ENCODE measurements at places on chromosomes 13 and 19.
A peak's percentile ranks its signal among the peaks of the same experiment; 100 is the strongest.

- peak; percentile 89 for DNase-seq
Measured at GRCh38 chr19:11446652-11447301, 11.3 kb downstream of the PRKCSH start.

DNA sequence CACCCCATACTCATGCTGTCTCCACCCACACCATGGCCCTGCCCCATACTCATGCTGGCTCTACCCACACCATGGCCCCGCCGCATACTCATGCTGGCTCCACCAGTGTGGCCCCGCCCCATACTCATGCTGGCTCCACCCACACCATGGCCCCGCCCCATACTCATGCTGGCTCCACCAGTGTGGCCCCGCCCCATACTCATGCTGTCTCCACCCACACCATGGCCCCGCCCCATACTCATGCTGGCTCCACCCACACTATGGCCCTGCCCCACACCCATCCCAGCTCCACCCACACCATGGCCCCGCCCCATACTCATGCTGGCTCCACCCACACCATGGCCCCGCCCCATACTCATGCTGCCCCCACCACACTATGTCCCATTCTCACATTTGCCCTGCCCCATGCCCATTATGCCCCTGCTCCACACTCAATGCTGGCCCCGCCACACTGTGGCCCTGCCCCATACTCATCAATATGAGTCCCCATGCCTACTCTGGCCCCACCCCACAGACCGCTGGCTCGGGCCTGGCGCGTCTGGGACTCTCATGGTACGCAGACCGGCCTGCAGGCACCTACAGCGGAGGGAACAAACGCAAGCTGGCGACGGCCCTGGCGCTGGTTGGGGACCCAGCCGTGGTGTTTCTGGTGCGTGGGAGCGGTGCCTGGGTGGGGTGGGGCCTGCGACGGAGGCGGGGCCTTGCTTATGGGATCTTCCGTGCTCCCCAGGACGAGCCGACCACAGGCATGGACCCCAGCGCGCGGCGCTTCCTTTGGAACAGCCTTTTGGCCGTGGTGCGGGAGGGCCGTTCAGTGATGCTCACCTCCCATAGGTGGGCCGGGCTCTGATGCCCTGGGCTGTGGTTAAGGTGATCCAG lies 3.7 kb upstream of the ARHGAP45 start:
- DNase-seq = no peak

- no peak for DNase-seq
Measured at GRCh38 chr13:65959305-65959704, 1270.8 kb downstream of the PCDH9 start.

GRCh38 chr13:40653527-40654318 lies 12.7 kb downstream of the FOXO1 start:
- no peak for DNase-seq

DNA sequence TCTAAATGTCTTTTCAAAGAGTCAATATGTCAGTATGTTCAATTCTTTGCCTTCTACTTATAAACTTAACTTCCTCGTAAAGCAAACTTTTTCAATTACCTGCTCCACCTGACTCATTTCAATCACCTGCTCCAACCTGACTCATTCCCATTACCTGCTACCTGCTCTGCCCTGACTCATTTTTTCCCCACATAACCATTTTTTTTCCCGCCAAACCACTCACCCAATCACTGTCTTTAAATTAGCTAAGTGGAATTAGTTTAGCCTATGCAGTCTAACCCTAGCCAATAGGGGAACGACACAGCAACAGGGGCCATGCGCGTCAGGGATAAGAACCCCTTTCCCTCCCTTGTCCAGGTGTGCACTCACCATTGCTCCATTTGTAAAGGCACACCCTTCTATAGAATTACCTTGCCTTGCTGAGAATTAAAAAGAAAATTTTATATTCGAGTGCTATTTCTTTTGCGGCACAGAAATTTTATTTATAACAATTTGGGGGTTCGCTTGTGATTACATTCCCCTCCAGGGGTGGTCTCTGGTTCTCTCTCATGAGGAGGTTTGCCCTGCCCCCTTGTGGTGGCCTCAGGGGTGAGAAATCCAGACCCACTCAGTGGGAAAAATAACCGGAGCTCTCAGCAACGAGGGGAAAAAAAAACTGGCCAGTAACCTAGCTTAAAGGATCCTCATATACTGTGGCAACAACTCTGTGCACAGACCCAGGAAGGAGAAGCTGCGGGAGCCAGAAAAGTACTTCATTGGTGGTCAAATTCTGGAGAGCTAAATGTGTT lies 193.1 kb downstream of the ZNF486 start:
- DNase-seq = no peak

GRCh38 chr19:35959040-35959967 lies 23.1 kb downstream of the LRFN3 start:
- DNase-seq = no peak

DNA sequence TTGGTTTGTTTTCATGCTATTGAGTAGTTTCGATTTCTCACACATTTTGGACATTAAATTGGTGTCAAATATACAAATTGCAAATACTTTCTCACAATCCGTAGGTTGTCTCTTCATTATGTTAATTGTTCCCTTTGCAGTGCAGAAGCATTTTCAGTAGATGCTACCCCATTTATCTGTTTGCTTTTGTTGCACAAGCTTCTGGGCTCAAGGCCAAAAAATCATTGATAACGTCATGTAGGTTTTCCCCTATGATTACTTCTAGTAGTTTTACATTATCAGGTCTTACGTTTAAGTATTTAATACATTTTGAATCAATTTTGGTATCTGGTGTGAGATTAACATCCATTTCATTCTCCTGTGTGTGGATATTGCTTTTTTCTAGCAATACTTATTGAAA lies 14.0 kb upstream of the ZNF347 start:
- DNase-seq = no peak

GRCh38 chr13:112657850-112658445 lies 31.9 kb upstream of the ATP11A start:
- no peak for DNase-seq

GRCh38 chr19:5929625-5930024 lies 15.6 kb downstream of the CAPS start:
- no peak for DNase-seq

GRCh38 chr19:56966225-56966696 lies 125.7 kb upstream of the PEG3 start:
- DNase-seq = no peak

- DNase-seq = no peak
Measured at GRCh38 chr19:13146763-13147563, 3.2 kb downstream of the STX10 start.

DNA sequence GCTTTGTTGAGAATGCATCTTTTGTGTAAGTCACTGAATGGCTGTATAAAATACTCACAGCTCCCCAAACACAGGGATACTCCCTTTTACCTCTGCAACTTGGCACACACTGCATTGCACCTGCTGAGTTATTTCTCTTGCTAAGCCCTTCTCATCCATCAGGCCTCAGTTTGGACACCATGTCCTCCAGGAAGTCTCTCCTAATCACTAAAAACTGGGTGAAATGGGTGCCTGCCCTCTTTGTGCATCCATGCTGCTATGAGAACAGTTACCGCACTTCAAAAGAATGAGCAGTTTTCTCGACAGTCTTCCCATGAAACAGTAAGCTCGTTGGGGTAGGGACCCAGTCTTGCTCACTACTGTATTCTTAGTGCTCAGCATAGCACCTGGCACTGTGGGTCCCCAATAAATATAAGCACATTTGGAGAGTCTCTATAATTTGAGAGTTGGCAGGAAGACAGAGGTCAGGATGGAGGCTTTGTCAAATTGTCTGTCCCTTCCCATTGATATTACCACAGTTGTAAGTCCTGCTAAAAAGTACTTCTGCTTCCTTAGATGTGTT lies 4.6 kb upstream of the SLC25A30 start:
- DNase-seq = no peak

GRCh38 chr13:24737042-24737441 lies 26.9 kb upstream of the RNF17 start:
- no peak for DNase-seq

DNA sequence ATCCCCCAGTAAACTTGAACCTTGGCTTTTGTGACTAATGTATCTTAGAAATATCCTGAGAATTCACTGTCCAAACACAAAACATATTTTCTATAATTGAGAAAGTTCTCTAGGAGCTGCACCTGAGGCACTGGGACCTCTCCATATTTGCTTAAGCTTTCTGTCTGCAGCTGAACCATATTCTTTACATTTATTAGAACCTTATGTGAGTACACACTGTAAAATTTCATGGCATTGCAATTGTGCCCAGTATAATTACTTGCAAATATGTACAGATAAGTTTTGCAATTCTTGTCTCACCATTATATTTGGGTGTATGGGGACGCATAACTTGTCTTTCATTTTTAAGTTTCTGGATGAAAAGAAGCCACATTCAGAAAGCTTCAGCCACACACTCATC lies 280.7 kb upstream of the KLHL1 start:
- no peak for DNase-seq

DNA sequence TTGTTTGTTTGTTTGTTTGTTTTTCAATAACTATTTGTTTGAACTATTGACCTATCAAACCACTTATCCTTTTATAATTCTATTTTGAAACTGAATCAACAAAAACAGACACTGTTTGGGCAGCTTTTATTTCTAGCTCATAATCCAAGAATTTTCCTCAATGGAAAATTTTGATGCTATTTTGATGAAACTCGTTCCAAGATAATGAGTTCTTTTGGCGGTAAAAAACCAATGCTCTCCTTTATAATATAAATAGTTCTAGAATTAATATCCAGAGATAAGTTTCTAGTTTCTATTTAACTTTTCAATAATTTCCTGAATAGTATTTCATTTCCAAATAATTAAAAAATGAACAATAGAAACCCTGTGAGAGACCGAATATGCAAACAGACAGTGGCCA lies 146.5 kb upstream of the EDNRB start:
- no peak for DNase-seq

DNA sequence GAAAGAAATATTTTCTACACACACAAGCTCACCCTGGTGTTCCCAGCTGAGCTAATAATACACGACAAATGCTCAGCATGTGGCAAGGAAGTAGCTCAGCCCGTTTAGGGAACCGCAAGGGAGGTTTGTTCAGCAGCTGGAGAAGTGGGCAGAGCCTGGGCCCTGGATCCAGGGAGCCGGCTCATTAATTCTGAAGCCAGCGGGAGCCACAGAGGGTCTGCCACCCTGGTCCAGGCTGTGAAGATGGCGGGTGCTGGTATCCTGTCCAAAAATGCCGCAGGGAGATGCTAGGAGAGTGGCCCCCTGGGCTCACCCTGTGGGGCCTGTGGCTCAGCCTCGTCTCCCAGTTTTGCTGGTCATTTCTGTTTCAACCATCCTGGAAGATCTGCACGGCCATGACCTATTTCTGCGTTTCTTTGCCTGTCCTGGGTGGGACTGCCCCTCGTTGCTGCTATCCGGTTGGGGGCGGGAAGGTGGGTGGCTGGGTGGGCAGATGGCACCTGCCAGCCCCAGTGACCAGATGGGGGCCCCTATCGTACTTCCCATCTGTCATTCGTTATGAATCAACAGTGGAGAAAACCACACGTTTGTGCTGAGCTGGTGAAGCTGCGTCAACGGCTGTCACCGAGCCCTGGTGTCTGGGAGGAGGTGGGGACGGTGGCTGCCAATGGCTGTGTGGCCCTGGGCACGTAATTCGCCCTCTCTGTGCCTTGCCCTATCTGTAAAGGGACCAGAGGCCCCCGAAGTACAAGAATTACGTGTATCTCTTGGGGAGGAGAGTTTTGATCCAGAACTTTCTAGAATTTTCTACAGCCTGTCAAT lies 2.7 kb upstream of the GNA15 start:
- no peak for DNase-seq

GRCh38 chr13:69423844-69424243 lies 683.8 kb upstream of the ATXN8OS start:
- DNase-seq = no peak

DNA sequence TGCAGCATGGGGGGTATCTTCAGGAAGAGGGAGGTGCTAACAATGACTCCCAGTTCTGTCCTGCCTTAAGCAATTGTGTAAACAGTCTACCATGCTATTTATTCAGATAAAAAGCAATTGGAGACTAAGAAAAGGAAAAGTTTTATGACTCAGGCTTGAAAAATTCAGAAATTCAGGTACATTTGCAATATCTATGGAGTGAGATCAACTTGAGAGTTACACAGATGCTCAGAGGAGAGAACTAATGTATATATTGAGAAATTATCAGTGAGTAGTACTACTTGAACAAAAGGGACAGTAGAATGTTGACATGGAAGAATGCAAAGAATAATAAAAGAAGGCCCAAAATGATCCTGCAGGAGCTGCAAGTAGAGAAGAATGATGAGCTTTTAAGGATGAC lies 277.6 kb upstream of the DACH1 start:
- DNase-seq = no peak

GRCh38 chr19:7698583-7698982 lies 3.3 kb downstream of the FCER2 start:
- DNase-seq = no peak

DNA sequence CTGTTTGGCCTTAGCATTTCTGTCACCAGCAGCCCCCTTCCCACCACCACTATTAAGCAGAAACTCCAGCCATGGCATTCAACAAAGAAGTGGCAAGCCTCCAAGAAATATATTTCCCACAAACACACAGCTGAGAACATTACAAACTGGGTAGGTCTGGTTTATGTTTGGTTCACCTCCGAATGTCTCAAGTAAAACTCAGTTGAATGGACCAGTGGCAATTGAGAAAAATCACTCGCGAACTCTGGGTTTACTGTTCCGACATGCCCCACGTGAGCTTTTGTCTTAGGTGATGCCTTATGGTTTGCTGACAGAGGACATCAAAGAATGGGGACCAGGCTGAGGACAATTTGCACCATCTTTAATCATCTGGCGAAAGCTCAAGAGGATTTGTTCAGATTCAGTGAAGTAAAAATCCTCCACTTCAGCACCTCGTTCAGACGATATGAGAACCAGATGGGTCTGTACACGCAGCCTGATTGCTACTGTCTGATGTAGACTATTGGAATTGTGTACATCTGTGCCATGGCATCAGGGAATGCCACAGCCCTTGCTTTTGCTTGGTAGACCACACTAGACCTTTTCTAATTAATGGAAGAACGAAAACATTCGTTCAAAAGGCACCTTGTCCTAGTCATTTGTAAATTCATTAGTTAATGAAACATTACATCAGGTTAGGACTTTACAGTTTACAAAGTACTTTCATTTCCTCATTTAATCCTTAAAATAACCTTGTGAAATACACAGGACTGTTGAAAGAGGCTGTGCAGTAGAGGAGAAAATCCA lies 59.4 kb downstream of the SLC10A2 start:
- DNase-seq = no peak

- DNase-seq = no peak
Measured at GRCh38 chr19:7106711-7107657, 37.5 kb downstream of the ZNF557 start.

- DNase-seq = no peak
Measured at GRCh38 chr13:112330479-112331381, 45.4 kb upstream of the SPACA7 start.
